ENCODE measurements at places on chromosomes 4 and X.

DNA sequence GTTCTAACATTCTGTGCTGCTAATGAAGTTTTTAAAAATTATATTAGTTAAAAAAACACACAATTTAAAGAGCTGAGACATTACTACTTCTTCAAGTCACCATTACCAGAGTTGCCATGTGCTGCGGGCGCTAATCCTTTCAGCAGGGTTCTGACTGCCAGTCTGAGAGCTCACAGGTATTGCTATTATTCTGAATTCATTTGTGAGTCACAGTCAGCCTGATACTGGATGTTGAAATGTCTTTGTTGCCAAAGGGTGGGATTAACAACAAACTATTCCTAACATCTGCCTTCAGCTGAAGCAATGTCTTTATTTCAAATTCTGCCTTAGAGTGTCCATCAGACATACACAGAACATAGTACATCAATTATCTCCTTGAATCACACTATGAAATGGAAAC is 197.1 kb upstream of the FGF13 start:
- DNase-seq: no peak

DNA sequence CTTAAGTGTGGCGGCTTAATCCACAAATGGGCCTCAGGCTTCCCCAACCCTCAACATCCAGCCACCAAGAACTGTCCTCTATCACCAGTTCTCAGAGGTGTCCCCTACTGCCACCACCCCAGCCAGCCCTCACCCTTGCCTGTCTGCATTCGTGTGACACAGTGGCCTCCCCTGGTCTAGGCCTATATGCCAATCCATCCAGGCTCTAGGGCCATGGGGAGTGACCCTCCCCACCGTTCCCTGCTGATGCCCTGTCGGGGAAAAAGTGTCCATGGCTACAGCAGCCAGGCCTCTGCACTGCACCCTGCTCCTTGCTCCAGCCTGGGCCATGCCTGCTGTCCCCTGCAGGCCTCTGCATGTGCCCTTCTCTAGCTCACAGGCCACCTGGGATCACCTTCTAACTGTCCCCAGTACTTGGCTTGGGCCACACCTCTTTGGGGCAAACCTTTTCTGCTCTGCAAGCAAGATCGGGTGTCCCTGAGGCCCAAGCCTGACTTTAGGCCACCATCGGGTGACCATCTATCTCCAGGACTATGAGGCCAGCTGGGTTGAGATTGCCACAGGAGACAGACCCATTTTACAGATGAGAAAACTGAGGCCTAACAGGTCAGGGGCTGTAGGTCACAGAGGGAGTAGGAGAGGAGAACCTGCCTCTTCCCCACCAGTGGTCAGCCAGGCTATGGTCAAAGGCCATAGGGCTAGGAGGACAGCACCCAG is 75.8 kb downstream of the JAKMIP1 start:
- DNase-seq: no peak

DNA sequence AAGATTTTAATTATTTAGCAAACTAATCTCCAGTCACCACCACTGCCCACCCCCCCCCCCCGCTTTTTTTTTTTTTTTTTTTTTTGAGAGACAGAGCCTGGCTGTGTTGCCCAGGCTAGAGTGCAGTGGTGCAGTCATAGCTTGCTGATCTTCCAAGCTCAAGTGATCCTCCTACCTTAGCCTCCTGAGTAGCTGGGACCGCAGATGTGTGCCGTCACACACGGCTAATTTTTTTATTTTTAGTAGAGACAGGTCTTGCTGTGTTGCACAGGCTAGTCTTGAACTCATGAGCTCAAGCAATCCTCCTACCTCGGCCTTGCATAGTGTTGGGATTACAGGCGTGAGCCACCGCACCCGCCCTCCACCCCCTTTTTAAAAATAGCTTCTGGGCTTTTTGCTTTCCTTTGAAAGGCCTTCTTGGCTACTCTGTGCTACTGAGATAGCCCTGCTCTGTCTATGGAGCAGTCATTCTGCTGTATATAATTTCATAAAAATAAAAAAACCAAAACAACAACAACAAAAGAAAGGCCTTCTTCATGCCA is 18.7 kb downstream of the TXLNG start:
- DNase-seq: no peak

DNA sequence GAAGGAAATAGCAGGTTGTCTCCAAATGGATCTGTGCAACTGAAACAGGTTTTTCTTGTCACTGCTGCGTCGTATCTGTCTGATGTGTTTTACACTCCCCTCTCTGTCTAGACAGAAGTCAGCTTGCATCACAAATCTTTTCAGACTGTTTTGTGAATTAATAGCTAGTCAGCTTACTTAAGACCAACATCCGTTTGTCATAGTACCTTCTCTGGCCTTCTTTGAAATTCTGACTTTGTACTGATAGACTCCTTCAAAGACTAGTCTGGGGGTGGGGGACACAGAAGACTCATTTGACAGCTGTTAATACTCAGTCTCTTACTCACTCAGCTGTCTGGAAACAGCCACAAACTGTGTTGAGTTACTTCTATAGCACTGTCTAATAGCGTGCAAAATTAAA is 197.8 kb downstream of the PALLD start:
- no peak for DNase-seq

DNA sequence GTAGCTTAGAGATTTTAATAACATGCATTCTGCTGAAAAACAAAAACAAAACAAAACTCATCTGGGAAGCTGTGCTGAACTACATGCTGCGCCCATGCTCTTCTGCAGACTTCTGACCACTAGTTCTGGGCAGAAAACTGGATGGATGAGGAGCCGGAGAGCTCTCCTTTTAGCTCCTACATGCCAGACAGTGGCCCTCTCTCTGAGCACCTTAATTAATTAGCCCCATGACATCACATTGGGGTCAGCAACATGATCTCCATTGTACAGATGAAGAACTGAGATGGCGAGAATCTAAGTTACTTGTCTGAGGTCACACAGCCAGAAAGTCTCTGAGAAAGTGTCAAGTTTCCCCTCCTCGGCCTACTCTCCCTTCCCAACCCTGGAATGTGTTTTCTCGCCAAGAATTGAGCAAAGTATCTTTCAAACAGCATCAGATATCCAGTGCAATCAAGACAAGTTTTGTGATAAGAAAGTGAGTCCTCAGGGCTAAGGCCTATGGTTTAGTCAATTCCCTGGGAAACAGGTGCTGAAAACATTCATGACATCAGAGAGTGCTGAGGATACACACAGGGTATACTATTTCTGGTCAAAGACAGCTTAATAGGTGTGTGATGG is 21.6 kb downstream of the SCD5 start:
- no peak for DNase-seq

DNA sequence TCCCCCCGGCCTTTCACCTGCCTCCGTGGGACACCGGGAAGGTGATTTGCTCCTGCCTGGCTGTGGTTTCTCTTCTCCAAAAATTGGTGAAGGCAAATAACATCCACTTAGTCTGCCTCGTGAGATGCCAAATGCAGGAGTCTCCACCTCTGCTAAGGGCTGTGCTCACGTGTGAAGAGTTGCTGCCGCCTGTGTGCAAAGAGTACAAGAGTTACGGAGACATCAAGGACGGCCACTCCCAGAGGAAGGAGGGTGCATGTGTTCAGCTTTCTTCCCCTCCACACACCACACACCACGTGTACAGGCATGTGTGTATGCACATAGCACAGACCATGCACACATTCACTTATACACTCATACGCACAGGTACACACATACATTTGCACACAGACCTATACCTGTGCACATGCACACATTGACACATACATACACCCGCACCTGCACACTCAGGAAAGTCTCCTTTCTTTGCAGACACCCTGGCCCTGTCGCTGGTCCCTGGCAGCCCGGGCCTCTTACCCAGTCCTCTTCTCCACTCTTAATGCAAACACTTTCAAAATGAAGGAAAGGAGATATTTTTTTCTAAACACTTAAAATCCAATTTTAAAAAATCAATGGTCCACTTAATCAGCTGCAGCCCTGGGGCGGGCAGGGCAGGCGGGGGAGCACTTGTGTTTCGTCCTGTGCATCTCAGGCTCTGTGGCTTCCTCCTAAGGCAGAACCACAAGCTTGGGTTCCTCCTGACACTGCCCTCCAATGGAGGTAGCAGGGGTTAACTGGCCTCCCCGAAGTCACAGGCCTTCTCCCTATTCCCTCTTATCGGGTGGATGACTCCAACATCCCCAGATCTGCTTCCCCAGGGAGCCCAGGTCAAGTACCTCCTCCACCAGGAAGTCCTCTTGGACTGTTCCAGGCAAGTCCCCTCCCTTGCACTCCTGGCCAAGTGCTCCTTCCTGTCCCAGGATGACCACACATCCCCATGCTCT is 103.0 kb downstream of the CPZ start:
- DNase-seq: no peak

- no peak for DNase-seq
Observed at GRCh38 chr4:186885289-186885688, 161.6 kb upstream of the FAT1 start.

DNA sequence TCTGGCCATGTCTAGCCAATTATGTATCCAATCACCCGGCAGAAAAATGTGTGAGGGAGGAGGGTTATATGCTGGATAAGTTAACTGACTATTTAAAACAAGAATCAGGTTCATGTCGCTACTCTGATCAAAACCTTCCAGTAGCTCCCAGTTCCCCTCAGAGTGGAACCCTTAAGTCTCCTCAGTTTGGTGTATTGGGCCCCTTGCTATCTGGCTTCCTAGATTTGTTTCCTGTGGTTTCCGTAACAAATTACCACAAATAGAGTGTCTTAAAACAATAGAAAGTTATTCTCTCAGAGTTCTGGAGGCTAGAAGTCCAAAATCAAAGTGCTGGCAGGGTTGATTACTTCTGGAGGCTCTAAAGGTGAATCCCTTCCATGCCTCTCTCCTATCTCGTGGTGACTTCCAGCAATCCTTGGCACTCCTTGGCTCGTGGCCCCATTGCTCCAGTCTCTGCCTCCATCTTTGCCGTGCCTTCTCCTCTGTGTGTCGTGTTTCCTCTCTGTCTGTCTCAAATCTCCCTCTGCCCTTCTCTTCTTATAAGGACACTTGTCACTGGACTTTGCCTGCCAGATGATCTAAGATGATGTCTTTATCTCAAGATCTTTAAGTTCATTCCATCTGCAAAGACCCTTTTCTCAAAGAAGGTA is 10.5 kb upstream of the ENPP6 start:
- DNase-seq: no peak

GRCh38 chr4:60911127-60911526 is 289.0 kb upstream of the ADGRL3 start:
- no peak for DNase-seq

- DNase-seq: no peak
Observed at GRCh38 chrX:71922686-71923085, 12.0 kb downstream of the NHSL2 start.

GRCh38 chrX:9781941-9782340 is 4.3 kb upstream of the SHROOM2 start:
- DNase-seq: no peak

DNA sequence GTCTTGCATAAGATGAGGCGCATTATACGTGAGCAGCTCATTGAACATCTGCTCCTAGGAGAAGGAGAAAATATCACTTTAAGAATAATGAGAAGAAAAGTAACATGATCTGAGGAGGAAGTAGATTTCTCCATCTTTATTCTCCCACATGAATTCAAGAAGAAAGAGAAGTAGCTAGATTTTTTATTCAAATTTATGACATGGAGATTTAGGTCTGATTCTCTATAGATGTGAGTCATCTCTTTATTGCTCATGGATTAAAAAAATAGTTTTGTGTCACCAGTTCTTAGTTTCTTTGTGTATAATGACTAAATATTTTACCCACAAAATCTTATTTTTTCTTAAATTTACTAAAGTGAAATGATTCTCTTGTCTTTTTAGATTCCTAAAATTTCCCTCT is 40.4 kb downstream of the HPGDS start:
- DNase-seq: no peak

DNA sequence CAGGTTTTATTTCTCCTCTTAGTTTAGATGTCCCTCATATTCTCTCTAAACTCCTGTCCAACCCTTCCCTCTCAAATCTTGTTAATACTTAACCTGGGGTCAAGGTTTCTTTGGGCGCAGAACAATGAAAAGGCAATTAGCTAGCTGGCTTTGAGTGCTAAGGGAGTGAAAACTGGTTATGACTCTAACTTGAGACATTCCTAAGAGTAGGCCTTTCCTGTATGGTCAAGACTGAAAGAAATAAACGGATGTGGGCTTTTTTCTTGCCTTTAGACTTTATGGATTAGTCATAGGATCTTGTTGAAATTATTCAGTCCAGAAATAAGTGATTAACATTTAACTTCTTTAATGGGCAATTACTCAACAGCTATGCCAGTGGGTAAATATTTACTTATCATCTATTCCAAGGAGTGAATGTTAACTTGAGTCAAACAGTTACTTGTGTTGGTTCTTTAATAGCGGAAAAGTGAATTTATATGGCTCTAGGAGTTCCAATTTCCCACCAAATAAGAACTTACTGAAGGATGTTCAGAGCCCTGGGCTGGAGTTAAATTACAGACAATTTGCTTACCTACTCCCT is 141.7 kb upstream of the SCML1 start:
- DNase-seq: no peak

DNA sequence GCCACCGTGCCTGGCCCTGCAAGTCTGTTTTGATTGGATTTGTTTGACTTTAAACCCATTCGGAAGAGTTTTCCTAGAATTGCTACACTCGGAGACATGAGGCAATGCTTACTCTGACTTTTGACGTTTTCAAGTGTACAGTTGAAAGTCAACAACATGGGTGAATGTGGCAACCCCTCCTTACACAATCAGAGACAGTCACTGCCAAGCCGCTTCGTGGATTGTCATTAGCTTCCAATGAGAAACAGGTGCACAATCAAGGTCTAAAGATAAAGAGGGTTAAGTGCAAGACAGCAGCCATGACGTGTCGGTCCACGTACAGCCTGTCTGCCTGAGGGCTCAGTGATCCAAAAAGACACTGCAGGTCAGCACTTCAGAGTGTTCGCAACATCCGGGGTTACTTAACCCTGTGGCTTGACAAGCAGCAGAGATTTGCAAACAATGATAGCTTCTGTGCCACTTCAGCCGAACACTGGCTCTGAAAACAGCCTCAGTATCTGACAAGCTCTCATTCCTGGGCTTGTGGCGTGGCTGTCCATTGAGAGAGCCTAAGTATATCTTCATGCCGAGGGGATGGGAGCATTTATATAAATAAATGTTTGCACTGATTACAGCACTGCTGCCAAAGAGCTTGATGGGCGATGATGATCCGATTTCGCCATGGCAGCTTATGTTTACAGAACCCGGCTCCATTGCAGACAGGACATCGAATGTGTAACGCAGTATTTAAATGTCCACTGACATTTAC is 180.0 kb downstream of the DHRSX start:
- DNase-seq: no peak

DNA sequence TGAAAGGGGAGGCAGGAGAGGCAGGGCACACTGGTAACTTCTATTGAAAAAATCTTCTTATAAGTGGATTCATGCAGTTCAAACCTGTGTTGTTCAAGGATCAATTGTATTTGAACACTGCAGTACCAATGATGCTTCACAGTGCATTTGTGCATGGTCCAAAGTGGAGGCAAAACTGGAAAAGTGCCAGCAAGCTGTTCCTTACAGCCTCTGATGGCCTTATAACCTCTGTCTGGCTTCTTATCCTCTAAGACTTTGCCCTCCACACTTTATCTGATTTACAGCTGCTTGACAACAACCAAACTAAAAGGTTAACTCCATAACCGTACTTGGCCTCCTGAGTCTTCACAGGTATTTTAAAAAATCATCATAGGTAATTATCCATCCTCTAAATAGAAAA is 40.4 kb downstream of the MAGEB17 start:
- no peak for DNase-seq
